ENCODE measurements at places on chromosomes 7 and 10.

- H3K27ac ChIP-seq = no peak overlapping the region
- peaks cover 5% of the 10 kb centered on the region for H3K27me3 ChIP-seq
- no peaks in the 10 kb centered on the region for H3K36me3 ChIP-seq
- no peak for DNase-seq
- peak overlapping the region; percentile 83 for H3K4me3 ChIP-seq
Observed at GRCh38 chr10:5665373-5666007, 905 bp downstream of the ASB13 start.

DNA sequence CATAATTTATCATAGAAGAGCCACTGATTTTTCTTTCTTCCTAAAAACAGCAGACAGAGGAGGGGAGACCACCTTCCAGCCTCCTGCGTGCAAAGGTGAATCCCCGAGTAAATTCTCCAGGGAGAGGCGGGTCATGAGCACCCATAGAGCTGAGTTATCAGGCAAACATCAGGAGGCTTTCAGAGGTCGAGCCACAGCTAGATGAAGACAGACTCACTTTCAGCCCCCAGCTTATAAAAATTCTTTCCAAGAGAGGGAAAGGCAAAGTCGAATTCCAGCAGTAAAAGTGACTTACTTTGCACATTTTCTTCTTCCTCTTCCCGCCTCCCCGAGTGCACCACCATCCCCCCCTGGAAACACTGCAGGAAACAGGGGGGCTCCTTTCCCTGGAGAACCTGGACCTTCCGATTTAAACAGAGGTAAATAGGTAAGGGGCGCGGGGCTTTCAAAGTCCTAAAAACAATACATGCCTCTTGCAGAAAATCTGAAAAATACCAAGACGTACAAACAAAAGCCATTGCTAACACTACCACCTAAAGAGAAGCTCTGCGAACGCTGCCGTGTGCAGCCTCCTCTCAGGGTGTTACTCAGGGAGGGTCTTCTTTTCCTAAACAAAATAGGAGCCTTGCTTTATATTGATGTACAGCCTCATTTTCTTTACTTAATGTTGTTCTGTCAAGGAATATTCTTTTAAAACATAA is 163.8 kb downstream of the SVIL start:
- H3K4me1 ChIP-seq = no peaks in the 10 kb centered on the region
- no peaks in the 10 kb centered on the region for H3K36me3 ChIP-seq
- DNase-seq = no peak
- H3K27ac ChIP-seq = no peak overlapping the region
- H3K27me3 ChIP-seq = no peaks in the 10 kb centered on the region

DNA sequence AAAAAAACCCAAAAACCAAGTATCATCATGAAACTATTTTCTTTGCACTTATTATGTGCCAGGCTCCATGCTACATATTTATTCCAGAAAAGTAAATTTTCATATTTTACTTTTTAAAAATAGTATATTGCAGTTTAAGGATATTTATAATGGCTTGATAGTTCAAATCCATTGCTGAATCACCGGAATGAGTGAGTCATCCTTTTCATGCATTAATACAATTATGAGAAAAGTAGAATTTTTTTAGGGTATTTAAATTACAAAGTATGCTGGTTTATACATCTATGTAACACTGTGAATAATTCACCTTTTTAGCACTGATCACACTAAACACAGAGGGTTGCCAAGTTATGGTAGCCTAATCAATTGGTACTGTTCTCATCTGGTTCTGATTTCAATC is 54.3 kb downstream of the SLC16A9 start:
- H3K27ac ChIP-seq = no peak overlapping the region
- no peaks in the 10 kb centered on the region for H3K4me1 ChIP-seq
- no peaks in the 10 kb centered on the region for H3K36me3 ChIP-seq
- no peak for DNase-seq
- no peak overlapping the region for H3K4me3 ChIP-seq

DNA sequence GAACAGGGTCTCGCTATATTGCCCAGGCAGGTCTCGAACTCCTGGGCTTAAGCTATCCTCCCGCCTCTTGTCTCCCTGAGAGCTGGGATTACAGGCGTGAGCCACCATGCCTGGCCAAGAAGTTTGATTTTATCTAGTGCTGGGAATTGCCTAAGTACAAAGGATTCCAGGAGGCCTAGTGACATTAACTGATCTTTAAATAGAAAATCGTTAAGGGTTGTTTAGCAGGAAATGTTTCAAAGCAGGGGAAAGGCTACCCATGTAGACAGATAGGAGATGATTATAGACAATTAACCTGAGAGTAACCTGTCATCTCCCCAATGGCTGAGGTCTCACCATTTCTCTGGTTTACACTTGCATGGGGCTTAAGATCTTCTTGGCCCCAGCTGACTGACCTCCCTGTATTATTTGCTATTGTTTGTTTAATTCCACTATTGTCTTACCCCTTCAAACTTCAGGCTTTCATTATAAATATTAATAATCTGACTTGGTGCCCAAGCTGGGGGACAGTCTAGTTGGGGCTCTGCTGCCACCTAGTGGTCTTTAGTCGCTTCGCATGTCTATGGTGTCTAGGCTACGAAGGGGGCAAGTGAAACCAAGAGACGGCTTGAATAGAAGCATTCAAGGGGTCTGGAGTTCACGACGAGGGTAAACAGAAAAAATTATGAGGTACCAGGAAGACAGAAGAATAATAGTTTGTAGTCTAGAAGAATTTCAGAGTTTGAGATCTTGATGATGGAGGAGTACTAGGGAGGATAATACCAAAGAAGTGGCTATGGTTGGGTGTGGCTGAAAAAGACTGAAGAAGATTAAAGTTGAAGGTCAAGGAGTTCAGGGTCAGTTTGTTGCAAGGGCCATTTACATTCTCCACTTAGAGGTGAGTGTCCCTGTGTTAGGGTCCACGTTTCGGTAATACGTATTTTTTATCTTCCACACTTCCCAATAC is 40.4 kb upstream of the BPGM start:
- H3K4me3 ChIP-seq = no peak overlapping the region
- peaks cover 13% of the 10 kb centered on the region for H3K4me1 ChIP-seq
- no peaks in the 10 kb centered on the region for H3K36me3 ChIP-seq
- DNase-seq = peak; percentile 76
- no peaks in the 10 kb centered on the region for H3K27me3 ChIP-seq
- no peak overlapping the region for H3K27ac ChIP-seq

GRCh38 chr7:37117292-37117691 is 331.4 kb downstream of the ELMO1 start:
- H3K27me3 ChIP-seq = peaks cover 2% of the 10 kb centered on the region
- H3K27ac ChIP-seq = no peak overlapping the region
- DNase-seq = no peak
- H3K4me3 ChIP-seq = no peak overlapping the region
- H3K36me3 ChIP-seq = no peaks in the 10 kb centered on the region
